ENCODE measurements at places on chromosomes 13 and 19.

- no peak for DNase-seq
These were observed 1.0 kb downstream of the LGI4 start for GRCh38 chr19:35133826-35134225.

- DNase-seq, result no peak
These were observed 18.4 kb downstream of the LTBP4 start for GRCh38 chr19:40619333-40620160.

GRCh38 chr19:19554074-19555023 lies 16.3 kb downstream of the CILP2 start:
- DNase-seq, result no peak

DNA sequence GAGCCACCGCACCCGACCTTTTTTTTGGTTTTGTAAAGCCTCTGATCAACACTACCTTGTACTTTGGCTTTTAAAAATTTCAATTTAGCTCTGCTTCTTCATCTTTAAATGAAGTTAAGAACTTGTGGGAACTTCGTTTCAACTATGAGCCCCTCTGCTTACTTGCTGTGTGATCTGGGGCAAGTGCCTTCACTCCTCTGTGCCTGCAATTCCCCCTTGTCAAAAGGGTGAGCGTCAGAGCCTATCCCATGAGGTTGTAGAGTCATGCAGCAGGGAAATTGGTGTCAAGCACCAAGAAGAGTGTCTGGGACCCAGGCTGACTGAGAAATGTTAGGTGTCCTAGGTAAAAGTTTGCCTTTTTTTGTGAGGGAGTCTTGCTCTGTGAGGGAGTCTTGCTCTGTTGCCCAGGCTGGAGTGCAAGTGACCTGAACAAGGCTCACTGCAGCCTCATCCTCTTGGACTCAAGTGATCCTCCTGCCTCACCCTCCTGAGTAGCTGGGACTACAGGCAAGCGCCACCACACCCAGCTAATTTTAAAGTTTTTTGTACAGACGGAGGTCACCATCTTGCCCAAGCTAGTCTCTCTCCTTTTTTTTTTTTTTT lies 5.7 kb downstream of the VASP start:
- no peak for DNase-seq

DNA sequence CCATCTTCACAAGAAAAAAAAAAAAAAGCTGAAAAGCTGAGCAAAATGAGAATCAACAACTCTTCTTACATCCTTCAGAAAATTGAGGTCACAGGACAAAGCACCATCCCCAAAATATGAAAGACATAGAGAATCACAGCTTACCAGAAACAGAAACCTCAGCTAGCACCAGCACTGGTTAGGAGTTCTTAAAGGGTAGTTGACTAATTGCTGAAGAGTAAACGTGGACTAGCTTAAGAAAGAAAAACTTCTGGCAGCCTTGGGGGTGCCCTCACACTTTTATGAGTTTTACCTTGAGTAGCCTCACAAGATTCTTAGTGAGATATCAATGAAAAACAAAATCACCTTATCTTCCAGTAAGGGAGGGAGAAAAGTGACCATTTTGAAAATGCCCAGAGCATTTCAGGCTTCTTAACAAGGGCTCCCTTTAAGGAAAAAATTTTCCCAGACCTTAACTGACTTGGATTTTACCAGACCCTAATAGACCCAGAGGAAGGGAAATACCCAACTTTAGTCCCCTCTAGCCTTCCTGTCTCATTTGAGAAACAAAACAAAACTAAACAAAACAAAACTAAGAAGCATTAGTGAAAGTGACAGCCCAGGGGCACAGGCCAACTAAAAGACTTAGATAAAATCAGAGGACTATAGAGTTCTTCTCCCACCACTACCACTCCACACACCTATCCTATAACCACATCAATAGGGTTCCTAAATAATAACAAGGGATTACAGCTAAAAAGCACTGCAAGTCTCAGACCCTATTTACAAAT lies 888.6 kb downstream of the DIAPH3 start:
- no peak for DNase-seq

- no peak for DNase-seq
These were observed 936.9 kb downstream of the EFNB2 start for GRCh38 chr13:105598529-105598928.

DNA sequence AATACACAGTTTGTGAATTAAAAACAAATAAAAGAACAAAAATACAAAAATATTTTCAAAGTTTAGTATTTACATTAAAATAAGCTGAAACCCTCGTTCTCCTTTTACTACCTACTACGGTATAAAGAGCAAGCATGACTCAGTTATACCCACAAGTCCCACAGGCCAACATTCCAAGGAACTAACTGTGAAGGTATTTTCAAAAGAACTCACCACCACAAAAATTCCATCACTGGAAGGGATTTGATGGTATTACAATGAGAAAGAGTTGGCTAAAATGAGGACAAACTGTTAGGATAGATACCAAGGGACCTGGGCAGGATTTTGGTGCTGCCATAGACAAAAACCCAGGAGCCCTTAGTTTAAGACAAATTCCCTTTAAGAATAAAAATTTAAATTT lies 122.7 kb downstream of the TBC1D4 start:
- no peak for DNase-seq

- no peak for DNase-seq
These were observed 23.1 kb upstream of the ASPDH start for GRCh38 chr19:50536662-50537305.

DNA sequence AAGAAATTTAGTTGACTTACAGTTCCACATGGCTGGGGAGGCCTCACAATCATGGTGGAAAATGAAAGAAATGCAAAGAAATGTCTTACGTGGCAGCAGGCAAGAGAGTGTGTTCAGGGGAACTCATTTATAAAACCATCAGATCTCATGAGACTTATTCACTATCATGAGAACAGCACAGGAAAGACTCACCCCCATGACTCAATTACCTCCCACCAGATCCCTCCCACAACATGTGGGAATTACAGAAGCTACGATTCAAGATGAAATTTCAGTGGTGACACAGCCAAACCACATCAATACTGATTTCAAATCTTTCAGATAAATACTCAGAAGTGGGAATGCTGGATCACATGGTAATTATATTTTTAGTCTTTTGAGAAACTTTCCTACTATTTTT lies 1357.9 kb downstream of the SLITRK5 start:
- no peak for DNase-seq

- no peak for DNase-seq
These were observed 1.1 kb downstream of the ATG4D start for GRCh38 chr19:10544753-10545251.

GRCh38 chr19:41895745-41896580 lies 13.0 kb downstream of the ARHGEF1 start:
- DNase-seq, result no peak

GRCh38 chr13:46896341-46897137 lies at the start of gene HTR2A:
Gene HTR2A (minus strand): TSS chr13:46897053. CDS start chr13:46895906, 1,147 bp downstream.
- no peak for DNase-seq

GRCh38 chr13:100534911-100535310 lies 53.7 kb downstream of the GGACT start:
- DNase-seq, result no peak

DNA sequence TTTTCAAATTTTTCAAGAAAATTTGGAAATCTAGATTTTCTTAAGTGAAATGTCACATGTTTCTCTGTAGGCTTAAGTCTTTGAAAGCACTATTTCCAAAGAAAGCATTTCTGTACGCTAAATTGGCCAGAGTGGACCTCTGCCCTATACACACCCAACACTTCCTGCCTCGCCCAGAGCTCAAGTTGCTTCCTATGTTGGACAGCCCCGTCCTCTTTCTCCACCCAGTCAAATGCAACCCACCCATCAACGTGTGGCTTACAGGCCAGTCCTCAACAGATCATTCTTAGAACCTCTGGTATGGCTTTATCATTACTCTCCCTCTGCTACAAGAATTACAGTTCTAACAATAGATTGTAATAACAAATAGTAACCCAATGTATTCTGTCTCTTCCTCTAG lies 24.2 kb downstream of the KLF12 start:
- DNase-seq, result no peak

GRCh38 chr13:57858376-57858775 lies 226.8 kb downstream of the PCDH17 start:
- DNase-seq, result no peak

DNA sequence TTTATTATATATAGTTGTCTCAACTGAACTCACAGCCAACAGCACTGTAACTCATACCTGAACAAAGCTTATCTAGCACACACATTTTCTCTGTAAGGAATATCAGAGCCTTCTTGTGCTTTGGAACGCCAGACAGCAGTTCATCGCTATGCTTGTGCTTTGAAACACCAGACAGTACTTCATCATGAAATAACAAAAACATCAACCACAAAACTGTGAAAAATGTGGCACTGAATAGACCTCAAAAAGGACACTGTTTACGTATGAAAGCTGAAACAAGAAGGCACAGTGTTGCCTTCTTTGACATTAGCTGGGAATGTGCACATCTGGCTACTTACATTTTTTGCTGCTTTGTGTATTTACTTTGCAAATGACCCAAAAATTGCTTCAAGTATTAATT lies 160.2 kb downstream of the PDS5B start:
- DNase-seq, result no peak

- DNase-seq, result peak; percentile 36
These were observed 21.5 kb downstream of the EBPL start for GRCh38 chr13:49669735-49670309.

- no peak for DNase-seq
These were observed 133.3 kb downstream of the SOX1 start for GRCh38 chr13:112200200-112200599.

- DNase-seq, result no peak
These were observed 32.7 kb downstream of the DHX34 start for GRCh38 chr19:47381653-47382279.

GRCh38 chr13:30982506-30982905 lies 50.0 kb downstream of the TEX26 start:
- DNase-seq, result no peak

DNA sequence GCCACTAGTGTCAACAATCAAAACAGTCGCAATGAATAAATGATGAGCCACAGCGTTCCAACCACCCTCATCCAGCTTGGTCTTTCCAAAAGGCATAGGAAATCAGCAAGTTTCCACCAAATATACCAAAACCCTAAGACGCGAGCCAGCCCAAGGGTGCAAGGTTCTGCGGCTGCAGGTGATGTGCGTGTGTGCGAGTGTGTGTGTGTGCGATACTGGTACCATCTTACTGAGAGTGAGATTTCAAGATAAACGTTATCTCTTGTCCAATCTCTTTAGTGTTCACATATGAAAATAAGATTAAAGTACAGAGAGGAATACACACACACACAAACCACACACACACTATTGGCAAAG lies 895 bp upstream of the TRPC4 start:
- no peak for DNase-seq

GRCh38 chr19:12750851-12751250 lies 740 bp upstream of the BEST2 start:
- DNase-seq, result no peak

DNA sequence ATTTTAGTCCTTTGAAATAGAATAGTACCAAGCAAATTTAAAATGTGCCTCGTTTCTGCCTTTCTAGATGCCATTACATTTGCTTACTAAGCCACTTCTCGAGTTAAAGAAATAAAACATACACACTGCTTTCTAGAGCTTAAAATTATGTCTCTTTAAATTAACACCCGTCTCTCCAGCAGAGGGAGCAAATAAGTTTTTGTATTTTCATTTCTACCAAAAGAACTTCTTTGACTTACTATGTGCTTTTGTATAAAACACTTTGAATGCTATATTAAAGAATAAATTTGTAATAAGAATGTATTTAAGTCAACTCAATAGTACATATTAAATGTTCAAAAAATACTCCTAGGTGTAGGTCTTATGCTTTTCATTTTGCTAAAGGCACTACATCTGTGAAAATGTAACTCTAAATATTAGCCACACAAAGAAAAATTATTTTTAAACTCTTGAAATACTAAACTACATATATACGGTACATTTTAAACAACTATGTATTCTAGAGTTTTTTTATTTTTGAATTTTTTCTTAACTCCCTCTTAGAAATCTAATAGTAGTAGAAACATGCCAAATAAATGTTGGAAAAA lies 269.3 kb upstream of the MIR17HG start:
- DNase-seq, result no peak

GRCh38 chr13:110336681-110337080 lies 29.6 kb downstream of the COL4A2 start:
- no peak for DNase-seq

GRCh38 chr19:32061315-32061714 lies 284.1 kb upstream of the ZNF507 start:
- DNase-seq, result no peak

- no peak for DNase-seq
These were observed 12.3 kb downstream of the FGF9 start for GRCh38 chr13:21683034-21683733.
